ENCODE measurements at places on chromosomes 1 and 21.

- DNase-seq, result no peak
Observed at GRCh38 chr1:18592368-18592767, 38.3 kb upstream of the PAX7 start.

- no peak for DNase-seq
Observed at GRCh38 chr1:31421371-31422040, 8.5 kb downstream of the SERINC2 start.

GRCh38 chr1:101128211-101128727 lies 102.7 kb upstream of the DPH5 start:
- no peak for DNase-seq

- DNase-seq, result no peak
Observed at GRCh38 chr21:34192646-34193285, 119.4 kb downstream of the MRPS6 start.

DNA sequence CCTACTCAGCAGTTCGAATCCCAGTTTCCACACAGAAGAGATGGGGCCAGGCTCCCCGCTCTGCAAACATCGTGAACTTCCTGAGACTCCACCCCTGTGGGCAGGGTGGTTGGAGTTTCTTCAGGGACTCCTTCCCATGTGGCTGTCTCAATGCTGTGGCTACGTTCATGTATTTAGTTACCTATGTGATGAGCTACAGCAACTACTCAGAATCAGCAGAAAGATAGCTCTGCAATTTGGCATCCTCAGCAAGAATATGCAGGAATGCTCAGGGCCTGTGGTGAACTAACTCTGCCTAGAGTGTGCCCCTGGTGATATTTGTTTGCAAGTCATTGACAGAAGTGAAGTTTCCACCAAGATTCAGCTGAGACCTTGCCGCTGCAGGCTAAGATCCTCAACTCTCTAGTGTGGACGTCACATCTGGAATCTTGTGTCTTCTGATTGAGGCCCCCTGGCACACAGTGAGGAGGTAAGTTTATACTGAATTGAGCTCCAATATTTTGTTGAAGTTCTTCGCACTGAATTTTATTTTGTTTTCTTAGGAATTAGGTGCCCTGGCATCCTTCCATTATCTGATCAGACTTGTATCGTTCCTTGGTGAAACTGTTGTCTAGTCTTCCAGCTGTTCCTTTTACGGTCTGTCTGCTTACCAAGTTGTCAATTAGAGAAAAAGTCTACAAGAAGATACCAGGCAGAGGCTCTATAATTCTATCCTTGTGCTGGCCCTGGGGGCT lies 8.2 kb upstream of the GLRX2 start:
- no peak for DNase-seq

DNA sequence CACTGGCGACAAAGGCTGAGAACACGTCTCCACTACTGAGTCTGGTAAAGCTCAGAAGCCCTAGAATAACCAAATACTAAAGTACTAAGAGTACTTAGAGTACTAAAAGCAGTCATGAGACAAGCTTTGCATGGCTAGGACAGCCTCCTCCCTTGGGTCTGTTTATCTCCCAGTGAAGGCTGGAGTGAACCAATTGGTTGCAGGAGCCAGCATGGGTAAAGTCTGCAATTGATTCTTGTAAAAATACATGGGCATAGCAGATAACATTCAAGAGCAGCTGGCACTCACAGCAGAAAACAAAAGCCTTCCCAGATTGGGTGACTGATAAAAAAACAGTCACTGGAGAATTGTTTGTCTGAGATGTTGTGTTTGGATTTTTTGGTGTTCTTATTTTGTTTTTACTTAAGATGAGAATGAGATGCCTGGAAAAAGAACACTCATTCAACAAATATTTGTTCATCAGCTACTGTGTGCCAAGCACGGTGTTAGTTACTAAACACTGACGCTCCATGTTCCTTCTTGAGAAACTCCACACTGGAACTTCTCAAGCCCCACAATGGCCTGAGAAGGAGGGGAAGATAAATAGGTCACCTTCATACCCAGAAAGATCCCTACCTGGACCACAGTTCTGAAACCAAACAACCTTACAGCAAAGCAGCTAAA lies 3.7 kb downstream of the IRF6 start:
- no peak for DNase-seq

DNA sequence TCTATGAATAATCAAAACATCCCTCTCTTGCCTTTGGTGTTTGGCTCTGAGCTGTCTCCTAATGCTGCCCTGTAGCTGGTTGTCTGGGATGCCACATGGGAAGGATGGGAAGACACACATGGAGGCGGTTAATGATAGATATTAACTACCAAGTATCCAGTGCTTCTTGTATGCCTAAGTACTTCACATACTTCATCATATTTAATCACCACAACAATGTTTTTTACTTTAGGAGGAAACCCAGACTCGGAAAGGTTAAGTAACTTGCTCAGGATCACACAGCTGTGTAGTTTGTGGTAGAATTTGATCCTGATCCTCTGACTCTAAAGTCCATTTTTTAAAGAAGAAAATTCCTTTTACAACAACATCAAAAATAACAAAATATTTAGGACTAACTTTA lies 88.0 kb downstream of the HHAT start:
- DNase-seq, result peak; percentile 88

GRCh38 chr1:84259376-84259775 lies 42.1 kb upstream of the SAMD13 start:
- DNase-seq, result no peak

- no peak for DNase-seq
Observed at GRCh38 chr1:37484325-37485051, 10.1 kb downstream of the ZC3H12A start.

DNA sequence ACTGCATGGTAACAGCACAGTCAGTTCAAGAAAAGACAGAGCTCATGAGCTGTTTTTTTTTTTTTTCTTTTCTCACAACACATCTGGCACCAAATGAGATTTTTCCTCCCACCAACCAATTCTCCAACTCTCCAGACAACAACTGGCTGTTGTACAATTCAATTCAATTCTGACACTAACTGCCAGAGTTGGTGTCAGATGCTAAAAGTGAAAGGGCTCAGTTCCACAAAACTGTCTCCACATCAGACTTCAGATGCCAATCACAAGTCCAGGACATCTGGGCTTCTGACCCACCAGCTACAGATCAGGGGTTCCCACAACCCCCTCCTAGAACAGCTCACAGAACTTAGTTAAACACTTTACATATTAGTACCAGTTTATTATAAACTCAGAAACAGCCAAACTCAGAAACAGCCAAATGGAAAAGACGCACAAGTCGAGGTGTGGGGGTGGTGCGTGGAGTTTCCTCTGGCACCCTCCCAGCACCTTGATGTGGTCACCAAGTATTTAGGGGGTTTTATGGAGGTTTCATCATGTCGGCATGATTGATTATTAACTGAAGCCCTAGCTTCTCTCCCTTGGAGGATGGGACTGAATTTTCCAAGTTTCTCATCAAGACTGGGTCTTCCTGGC lies 39.2 kb upstream of the LRRC8D start:
- no peak for DNase-seq

DNA sequence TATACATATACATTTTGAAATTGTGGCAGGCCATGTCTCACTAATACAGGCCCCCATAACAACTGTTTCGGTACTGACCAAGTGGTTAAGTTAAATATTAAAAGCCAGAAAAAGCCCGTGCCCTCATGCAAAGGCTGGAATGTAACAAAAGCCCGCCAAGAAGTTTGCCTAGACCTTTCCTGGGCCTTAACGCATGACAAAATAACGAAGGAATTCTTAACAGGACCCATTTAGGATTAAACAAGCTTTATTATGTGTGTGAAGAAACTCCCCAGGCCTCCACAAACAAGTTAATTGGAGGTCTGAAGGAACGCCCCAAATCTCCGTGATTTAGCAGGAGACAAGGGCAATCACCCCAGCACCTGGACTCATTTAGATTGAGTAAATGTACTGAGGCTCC lies 42.4 kb downstream of the TNFSF4 start:
- no peak for DNase-seq

GRCh38 chr1:8474369-8474768 lies 156.5 kb downstream of the SLC45A1 start:
- DNase-seq, result no peak

GRCh38 chr21:46087641-46088040 lies 10.3 kb upstream of the COL6A2 start:
- no peak for DNase-seq

- peak; percentile 72 for DNase-seq
Observed at GRCh38 chr1:171280599-171280998, 32.3 kb downstream of the FMO1 start.

- DNase-seq, result no peak
Observed at GRCh38 chr1:206575894-206576737, 36.1 kb downstream of the EIF2D start.

GRCh38 chr1:158945061-158945460 lies 13.7 kb downstream of the PYHIN1 start:
- no peak for DNase-seq

DNA sequence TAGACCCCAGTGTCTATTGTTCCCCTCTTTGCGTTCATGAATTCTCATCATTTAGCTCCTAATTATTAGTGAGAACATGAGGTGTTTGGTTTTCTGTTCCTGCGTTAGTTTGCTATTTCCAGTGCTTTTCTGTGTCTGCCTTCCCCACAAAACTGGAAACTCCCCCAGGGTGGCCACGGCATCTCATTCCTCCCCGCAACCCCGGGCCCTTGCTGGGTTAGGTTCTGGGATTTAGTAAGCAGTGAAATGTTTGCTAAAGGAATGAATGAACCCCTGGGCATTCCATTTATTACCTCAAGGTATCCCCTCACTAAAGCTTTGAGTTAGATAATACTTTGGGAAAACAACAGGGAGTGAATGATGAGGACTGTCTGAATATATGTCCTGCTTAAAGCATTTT lies 142.9 kb downstream of the GLUL start:
- DNase-seq, result no peak
